ENCODE measurements at places on chromosomes 12 and 14.

GRCh38 chr12:1313906-1314305 is 280.5 kb downstream of the FBXL14 start:
- DNase-seq, result no peak

GRCh38 chr12:24991209-24992049 is 42.5 kb upstream of the BCAT1 start:
- DNase-seq, result no peak

- no peak for DNase-seq
Measured at GRCh38 chr12:64395739-64396138, 5.2 kb upstream of the C12orf56 start.

- no peak for DNase-seq
Measured at GRCh38 chr14:21191261-21191808, 35.5 kb upstream of the OR5AU1 start.

DNA sequence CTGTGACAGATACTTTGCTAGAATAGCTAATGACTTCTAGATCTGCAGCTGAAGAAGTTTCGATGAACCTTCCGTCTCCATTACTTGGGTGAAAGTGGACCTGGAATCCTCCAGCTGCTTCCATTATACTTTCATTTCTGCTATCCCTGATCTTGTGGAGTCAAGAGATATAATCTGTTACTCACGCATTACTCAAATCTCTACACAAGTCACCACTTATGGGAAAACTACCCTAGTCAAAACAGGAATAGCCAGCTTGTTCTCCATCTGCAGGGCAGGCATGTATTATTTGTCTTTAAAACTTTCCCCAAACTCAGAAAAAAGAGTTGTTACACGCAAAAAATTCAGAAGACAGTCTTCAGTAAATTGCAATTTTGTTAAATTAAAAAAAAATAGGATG is 2.8 kb upstream of the KTN1 start:
- DNase-seq, result no peak

DNA sequence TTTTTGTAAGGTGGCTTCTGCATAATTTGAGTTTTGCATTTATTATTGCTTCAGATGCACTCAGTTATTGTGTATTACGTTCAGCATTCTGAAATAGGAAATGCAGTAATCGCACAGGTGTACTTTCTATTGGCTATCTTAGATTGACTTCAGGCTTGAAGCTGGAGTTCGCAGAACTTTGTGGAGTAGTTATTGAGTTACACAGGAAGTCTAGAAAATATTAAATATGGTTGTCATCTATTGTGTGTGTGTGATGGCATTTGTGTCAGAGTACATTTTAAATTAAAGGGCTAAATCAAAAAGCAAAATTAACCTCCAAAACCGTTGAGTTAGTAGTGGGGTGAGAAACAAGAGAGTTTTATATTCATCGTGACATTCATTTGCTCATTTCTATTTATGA is 2.7 kb downstream of the ARID2 start:
- no peak for DNase-seq

GRCh38 chr12:109160873-109161272 is 44.5 kb downstream of the ACACB start:
- DNase-seq, result no peak

GRCh38 chr12:26056335-26056734 is 68.5 kb downstream of the BHLHE41 start:
- no peak for DNase-seq

GRCh38 chr12:132342251-132343227 is 13.2 kb upstream of the GALNT9 start:
- no peak for DNase-seq

DNA sequence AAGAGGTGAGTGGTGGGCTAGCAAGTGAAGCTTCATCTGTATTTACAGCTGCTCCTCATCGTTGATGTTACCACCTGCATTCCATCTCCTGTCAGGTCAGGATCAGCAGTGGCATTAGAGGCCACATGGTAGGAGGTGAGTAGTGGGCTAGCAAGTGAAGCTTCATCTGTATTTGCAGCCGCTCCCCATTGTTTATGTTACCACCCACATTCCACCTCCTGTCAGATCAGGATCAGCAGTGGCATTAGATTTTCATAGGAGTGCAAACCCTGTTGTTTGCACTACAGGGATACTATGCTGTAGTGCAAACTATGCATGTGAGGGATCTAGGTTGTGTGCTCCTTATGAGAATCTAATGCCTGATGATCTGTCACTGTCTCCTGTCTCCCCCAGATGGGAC is 519.1 kb downstream of the GLT1D1 start:
- no peak for DNase-seq

DNA sequence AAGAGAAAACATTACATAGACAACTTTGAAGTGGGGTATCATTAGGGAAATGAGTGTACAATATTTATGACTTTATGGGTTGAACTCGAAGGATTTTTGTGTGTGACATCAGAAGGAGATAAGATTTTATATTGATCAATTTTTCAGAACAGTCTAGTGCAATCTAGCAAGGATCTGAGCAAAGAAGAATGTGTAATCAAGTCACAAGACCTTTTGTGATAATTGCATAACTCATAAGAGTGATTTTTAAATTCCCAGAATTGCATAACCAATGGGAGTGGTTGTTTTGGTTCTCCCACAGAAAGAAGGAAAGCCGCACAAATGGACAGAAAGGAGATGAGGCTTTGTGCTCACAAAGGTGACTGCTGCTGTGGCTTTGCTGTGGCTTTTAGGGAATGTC is 441.8 kb upstream of the FLRT2 start:
- DNase-seq, result no peak

GRCh38 chr12:46065412-46066166 is 75.2 kb upstream of the SCAF11 start:
- DNase-seq, result no peak

GRCh38 chr12:124496584-124496983 is 70.8 kb downstream of the NCOR2 start:
- DNase-seq, result no peak

GRCh38 chr12:50615907-50616296 is 111.1 kb downstream of the DIP2B start:
- DNase-seq, result no peak

DNA sequence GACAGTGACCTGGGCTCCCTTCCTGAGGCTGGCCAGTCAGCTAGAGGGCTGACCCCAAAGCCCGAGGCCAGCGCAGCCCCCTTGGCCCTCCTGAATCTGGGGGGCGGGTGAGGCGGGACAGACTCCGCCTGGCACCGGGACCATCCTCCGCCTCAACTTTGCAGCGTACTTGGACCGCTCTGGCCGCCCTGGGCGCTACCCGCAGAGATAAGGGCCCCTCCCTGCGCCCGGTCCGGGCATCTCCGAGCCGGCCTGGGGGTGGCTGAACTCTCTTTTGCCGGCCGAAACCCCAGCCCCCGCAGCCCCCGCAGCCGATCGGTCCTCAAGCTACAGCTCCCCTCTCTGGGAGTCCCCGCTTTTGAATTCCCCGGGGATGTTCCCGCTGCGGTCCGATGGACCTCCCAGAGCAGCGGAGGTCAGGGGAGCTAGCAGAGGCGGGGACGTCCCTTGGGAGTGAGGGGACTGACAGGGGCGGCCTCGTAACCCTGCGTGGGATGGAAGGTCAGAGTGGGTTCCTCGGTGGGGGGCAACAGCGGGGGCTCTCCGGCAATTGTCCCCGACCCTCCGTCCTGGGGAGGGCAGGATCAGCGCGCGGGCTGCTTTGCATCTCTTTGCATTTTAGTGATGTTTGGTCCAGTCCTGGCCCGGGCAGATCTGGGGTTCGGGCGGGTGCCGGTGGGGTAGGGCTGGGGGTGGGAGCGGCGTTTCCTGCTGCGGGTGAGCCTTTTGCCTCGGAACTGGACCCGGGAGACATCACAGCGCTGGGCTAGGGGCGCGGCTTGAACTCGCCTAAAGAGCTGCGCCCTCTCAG is at the start of gene CRIP1:
CRIP1 (plus strand) TSS at position 724 of the 811 bp plus-strand sequence. CDS start 374 bp downstream, outside the sequence.
- no peak for DNase-seq

DNA sequence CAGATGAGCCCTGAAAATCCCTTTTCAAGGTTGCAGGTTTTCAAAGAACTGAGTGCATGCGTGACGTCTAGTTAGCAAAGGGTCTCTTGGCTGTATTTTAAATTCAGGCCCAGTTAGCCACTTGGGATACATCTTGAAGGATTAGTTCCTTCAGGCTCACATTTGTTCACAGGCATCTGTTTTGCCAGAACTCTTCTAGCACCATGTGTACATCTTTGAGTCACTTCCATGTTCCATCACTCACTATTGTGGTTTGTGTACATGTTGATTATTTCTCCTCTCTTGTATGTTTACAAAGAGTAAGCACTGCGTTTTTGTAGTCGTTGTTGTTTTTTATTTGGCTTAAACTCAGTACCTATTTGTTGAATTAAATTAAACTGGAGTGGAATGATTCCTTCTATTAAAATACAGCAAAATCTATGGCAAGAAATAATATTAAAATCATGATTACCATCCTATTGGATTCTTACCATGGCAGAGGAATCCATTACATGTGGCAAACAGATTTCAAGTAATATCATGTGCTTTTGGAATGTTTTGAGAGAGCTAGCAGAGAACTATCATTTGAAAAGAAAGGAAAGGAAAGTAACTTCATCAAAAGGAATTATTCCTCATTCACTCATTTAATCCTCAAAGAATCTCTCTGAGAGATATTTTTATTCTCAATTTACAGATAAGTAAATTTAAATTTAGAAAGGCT is 438.9 kb upstream of the FAR2 start:
- DNase-seq, result no peak

DNA sequence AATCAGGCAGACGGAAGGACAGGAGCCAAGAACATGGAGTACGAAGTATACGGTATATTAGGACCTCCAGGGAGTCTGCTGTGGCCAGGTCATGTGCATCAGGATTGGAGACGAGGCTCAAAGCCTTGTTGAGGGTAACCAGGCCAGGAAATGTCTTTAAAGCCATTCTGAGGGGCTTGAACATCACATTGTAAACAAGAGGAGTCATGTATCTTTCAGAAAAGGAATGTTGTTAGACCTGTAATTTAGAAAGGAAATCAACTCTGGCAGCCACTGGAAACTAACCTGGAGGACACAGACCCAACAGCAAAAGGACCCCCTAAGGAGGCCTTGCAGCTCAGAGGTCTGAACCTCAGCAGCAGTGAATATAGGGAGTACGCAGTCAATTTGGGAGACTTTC is 7.5 kb downstream of the MAP3K9 start:
- no peak for DNase-seq

- no peak for DNase-seq
Measured at GRCh38 chr12:130290114-130290513, 47.6 kb upstream of the PIWIL1 start.

DNA sequence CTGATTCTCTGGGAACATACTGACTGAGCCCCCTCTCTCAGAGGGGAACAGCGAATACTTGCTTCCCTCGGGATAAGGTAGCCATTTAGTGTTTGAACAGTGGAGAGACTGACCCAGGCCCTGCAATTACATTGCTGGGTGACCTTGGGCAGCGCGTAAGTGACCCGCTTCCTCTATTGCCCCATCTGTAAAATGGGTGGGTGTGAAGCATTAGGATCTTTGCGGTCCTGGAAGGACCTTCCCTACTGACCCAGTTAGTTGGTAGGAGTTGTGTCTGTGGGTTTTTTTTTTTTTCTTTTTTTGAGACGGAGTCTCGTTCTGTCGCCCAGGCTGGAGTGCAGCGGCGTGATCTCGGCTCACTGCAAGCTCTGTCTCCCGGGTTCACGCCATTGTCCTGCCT is 1.2 kb upstream of the KMT5A start:
- no peak for DNase-seq

DNA sequence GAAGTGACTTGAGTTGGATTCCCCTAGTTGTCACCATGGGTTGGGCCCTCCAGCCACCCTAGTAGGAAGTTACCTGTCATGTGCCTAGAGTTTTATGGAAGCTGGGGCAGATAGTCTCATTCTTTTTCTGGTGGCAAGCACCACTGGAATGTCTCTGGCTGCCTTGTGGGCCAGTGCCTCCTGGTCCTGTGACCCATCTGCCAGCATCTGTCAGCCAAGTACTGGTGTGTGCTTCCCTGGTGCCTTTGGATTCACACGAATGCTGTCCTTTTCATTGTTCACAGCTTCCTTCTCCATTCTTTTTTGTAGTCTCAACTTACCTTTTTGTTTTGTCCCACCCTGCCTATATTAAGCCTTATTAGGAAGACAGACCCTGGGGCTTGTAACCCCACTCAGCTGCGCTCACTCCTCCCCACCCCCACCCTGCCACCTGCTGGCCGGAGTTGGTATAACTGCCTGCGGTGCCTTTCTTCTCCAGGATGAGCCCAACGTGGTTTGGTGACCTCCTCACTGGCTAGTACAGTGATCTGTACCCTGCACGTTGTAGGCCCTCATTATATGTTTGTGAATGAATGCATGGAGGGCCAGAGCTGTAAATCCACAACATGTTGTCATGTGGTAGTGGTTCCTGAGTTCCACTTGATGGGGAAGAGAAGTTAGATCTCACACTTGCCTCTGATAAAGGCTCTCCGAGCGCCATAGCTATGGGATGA is 125.7 kb downstream of the TSPAN9 start:
- DNase-seq, result peak; percentile 60

DNA sequence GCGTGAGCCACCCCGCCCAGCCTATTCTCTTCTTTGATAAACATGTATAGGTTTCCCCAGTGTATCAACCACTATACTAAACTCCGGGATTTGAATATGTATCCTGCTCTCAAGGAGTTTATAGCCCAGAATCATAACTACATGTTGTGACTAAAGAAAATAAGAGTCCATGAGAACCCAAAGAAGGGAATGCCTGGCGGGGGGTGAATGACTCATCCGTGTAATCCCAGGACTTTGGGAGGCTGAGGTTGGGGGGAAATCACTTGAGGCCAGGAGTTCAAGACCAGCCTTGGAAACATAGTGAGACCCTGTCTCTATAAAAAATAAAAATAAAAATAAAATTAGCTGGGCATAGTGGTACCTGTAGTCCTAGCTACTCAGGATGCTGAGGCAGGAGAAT is 57.2 kb downstream of the SIX6 start:
- no peak for DNase-seq

DNA sequence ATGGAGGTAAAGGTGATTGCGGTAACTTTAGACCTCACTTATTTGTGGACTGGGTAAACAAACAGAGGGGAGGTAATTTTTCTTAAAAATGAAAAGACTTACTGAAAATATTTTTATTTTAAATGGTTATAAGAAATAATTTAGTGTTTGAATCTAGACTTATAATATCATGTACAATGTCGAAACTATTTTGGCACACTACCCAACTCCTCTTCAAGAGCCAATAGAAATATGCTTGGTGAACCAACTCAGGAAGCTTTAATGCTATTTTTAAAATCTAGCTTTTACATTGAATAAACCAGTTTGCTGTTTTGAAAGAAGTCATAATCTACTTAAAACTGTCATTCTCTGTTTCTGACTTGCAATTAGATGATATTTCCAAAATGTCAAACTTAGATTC is 175.8 kb upstream of the NPAS3 start:
- DNase-seq, result no peak

- no peak for DNase-seq
Measured at GRCh38 chr12:58888131-58888783, 32.0 kb downstream of the LRIG3 start.

GRCh38 chr12:69252033-69252432 is 12.7 kb downstream of the CPSF6 start:
- no peak for DNase-seq

- peak; percentile 68 for DNase-seq
Measured at GRCh38 chr12:46268583-46269428, at the start of gene SLC38A1. TSS of gene SLC38A1 (minus strand) at chr12:46269043. CDS start at chr12:46239800, 29,243 bp downstream.

GRCh38 chr12:34397591-34398365 is 375.5 kb downstream of the ALG10 start:
- no peak for DNase-seq

All from activated CD8-positive, alpha-beta memory T cell treated with anti-CD3 and anti-CD28 coated beads for 48 hours (primary cell).